ENCODE measurements at places on chromosomes 6 and 20.

DNA sequence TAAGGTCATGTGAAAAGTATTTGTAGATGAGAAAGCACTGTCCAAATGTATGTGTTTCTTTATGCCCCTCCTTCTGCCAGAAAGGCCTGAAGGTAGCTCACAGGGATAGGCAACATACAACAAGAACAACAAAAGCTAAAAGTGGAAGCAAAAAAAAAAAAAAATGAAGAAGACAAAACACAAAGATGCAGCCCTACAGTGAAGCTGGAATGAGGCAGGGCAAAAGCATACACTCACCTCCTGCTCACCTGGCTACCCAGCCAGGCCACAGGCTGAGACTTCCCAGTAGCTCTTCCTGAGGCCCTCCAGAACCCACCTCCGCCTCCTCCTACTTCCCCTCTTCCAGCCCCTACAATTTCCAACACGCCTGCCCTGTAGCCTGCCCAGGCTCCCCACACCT, 2.4 kb downstream of the UNC5CL start:
- no peak for DNase-seq

DNA sequence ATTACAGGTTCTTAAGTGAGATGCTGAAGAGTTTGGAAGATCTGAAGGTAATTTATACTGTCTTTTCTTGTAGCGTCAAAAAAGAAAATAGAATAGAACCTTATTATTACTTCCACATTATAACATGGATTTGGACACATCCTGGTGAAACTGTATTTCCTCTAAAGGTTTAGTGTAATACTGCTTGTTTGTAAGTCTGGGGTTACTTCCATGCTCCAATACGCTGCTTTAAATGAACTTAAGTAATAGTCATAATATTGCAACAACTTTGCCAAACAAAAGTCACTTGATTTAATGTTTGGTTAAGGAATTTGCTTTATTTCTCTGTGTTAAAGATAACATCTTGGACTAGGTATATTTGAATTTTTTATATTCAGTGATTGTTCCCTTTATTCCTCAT, 11.5 kb upstream of the SNRNP48 start:
- no peak for DNase-seq

DNA sequence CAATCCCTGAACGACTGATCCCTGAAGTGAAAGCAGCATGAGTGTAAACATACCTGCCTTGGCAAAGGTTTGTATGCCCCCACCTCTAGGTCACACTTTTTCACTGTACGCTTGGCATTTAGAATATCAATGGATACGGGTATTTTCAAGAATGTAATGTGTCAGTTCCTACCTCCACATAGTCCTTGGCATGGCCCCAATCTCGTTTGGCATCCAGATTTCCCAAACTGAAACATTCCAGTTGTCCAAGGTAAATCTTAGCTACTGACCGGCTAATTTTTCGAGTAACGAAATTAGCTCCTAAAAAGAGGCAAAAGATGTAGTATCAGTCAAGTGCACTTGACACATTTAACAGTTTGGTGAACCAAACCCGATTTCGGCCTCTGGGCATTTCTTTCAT, 315.5 kb downstream of the GMDS start:
- no peak for DNase-seq

GRCh38 chr6:38587766-38588362, 51.9 kb downstream of the BTBD9 start:
- DNase-seq = no peak

- DNase-seq = peak; percentile 70
Observed at GRCh38 chr6:43702534-43703440, 15.2 kb upstream of the MRPS18A start.

GRCh38 chr6:66849843-66850242, 1142.8 kb upstream of the EYS start:
- no peak for DNase-seq

- no peak for DNase-seq
Observed at GRCh38 chr6:79813143-79813850, 134.1 kb downstream of the ELOVL4 start.

DNA sequence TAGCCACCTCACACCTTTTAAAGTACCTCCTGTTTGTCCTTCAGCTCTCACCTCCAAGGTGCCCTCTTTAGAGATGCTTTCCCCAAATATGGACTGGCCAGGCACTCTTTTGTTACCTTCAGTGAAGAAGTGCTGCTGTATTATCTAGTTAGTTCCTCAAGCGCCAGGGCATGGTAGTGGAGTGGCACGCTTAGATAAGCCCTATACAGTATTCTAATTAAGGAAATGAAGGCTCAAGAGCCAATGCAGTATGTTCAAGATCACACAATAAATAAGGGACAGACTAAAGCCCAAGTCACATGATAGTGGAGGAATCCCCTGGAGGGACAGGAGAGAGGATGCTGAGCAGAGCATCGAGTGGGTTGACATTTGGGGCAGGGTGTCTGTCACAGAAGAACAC, 28.5 kb upstream of the GFOD1 start:
- DNase-seq = no peak

GRCh38 chr20:63937596-63937995, 18.6 kb downstream of the UCKL1 start:
- no peak for DNase-seq

DNA sequence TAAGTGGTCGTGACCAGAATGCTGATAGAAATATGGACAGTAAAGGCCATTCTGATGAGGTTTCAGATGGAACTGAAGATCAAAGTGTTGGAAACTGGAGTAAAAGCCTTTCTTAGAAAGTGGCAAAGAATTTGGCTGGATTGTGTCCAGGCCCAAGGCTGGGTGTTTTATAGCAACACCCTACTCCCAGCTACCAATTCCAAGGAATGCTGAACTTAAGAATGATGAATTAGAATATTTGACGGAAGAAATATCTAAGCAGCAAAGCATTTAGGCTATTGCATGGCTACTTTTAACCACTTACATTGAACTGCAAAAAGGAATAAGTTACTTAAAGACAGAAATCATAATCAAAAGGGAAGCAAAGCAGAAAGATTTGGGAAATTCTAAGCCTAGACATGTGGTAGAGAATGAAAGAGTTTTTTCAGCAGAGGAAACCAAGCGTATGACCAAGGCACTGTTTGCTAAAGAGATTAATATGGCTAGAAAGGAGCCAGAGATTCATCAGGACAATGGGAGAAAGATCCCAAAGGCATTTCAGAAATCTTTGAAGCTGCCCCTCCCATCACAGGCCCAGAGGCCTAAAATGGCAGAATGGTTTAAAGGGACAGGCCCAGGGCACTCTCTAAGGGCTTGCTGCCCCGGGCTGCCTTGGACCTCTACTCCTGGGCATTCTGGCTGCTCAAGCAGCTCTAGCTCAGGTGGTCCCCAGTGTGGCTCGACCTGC, 25.8 kb downstream of the SDHAF4 start:
- no peak for DNase-seq

GRCh38 chr20:2515203-2515602, 6.5 kb upstream of the ZNF343 start:
- no peak for DNase-seq

DNA sequence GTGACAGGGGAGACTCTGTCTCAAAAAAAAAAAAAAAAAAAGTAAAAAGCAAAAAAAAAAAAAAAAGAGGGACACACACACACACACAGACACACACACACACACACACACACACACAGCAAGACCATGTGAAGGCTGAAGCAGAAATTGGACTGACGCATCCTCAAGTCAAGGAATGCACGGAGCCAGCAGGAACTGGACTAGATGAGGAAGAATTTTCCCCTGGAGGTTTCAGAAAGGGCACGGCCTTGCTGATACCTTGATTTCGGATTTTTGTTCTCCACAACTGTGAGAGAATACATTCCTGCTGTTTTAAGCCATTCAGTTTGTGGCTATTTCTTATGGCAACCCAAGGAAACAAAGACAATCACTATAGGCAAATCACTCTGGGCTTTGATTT, 176.9 kb upstream of the SALL4 start:
- no peak for DNase-seq

DNA sequence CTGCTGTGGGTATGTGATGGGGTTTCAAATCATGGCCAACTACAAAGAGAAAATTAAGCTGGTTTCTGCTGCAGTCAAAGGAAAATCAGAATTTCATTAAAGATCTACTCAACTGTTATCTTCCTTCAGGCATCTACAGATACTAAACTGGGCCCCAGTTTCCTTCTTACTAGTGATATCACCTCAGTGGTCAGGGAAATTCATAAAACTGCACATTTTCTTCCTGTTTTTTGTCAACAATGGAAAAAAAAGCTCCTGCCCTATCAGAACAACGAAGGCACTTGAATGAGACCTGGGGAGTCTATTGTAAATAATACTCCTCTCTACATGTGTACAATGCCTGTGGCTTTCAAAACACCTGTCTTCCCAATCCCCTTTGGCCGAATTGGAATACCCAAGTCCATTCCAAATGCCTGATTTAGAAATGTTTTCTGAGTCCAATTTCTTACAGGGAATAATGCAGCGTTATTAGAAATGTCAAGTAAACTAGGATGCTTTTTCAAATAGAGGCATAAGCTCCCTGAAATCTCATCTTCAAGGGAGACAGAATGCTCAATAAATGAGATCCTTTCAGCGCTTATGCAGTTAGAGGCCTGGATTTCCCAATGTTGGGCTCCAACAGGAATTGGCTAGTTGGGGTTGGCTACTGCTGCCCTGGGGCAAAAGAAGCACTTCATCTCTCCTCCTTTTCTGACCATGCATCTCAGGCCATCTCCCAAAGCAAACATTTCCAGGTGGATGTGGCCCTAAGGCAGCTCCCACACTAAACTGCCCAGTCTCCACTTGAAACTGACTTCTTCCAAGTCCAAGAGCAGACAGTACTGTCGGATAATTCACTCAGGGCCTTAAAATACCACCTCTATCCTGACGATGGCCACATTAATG, 143.3 kb downstream of the NFATC2 start:
- no peak for DNase-seq

GRCh38 chr20:33689973-33690372, 3.8 kb upstream of the E2F1 start:
- peak; percentile 75 for DNase-seq

DNA sequence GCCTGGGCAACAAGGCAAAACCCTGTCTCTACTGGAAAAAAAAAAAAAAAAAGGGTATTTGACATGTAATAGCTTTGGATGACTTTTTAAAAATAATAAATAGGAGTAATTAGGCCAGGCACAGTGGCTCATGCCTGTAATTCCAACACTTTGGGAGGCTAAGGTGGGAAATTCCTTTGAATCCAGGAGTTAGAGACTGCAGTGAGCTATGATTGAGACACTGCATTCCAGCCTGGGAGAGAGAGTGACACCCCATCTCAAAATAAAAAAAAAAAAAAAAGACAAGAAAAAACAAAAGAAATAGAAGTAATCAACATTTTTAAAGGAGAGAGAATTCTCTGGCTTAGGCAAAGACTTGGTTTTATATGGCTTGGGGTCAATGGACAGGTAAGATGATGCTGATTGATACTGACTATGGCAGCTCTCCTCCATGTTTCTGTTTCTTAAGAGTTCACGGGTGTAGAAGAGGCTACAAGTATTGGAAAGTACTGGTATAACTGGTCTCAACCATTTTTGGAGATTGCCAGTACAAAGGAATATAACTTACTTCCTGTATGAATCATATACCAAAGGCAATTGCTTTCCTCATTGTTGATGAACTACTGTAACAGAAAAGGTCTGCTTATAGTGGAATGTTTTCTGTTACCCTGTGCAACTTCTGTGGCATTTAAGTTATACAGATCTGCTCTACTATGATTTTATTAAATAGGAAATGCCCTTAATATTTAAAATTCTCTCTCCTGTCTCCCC, 10.1 kb downstream of the MAP3K5 start:
- DNase-seq = no peak

DNA sequence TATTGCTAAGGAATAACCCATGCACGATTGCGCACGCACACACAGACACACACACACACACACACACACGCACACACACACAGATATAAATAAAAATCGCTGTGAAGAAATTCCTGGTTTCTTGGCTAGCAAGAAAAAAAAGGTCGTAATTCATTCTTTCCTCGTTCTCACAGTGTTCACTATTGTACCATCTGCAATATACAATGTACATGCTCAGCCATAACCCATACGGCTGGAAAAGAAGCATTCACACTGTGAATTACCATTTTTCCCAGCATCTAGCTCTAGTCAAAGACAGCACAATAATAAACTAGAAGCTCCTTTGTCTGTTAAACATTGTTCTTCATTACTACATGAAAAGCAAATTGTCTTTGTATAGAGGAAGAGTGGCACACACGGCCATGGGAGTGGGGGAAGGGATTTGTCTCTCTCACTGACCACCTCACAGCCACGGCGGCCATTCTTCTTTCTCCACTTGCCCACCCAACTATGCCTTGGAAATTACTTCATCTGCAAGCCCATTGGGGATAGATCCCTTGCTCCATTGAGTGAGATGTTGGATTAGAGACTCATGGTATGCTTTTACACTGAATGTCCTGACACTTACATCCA, 115.3 kb upstream of the ID4 start:
- DNase-seq = no peak

DNA sequence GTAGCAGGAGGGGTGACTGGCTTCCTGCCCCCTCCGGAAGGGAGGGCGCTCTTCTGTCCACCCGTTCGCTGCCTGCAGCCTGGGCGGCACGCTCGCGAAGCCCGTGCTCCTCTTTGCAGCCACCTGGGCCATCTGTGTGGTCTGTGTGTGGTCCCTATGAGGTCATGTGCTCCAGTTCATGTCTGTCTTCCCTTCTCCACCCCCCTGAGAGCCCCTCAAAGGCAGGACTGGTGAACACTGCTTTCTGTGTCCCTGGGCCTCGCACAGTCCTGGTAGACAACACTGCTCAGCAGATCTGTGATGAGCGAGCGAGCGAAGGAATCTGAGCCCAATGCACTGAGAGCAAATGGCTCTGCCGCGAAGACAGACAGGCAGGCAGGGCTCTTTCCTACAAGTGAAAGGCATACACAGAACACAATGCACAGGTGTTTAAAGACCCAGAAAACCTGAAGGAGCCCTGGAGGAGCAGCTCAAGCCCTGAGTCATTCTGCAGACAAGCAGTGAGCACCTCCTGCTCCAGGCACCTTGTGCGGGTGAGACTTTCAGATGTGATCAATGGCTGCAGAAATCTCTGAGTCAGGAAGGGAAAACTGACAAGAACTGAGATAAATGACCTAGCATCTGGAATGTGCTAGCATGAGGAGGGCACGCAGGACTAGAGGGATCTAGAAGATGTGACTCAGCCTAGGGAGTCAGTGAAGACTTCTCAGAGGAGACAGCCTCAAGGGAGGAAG, 27.1 kb downstream of the PPP1R3G start:
- no peak for DNase-seq

DNA sequence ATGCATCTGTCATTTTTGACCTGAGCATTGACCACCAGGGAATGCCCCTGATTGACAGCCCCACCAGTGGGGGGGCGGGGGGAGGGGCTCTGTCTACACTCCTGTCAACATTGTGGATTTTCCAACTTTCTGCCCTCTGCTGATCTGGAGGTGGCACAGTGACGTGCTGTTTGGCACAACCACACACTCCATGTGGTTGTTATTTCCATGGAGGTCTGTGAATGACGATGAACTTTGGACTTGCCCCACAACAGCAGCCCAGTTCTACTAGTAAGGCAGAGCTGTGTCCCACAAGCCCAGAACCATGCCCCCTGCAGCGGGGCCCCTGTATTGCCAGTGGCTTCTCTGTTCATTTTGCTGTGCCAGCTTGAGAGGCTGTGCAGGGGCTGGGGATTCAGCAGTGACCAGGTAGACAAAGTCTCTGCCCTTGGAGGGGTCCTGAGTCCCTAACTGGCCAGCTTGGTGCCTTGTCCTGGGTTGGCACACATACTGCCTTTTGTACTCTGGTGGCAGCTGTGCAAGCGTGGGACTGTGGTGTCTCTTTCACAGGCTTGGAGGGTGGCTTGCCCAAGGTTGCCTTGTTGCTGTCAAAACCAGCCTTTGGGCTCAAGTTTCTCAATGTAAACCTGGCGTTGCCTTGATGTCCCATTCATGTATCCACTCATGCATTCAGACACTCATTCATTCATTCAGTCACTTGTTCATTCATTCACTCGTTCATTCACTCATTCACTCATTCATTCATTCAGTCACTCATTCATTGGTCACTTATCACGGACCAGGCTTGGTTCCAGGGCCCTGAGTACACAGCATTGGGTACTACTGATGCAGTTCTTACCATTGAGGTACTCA, 108.5 kb downstream of the SYCP2 start:
- DNase-seq = no peak
